ENCODE measurements at places on chromosomes 1 and 21. TPM values are rescaled to one million over a fixed set of nuclear protein-coding genes. Genes with fewer than 3 reads are reported as not detected.

Gene TLR5
- polyA plus RNA-seq = 5.4 TPM

Gene CDCP2
- polyA plus RNA-seq = 0.20 TPM

Gene MIXL1
- 0.66 TPM for polyA plus RNA-seq

Gene TINAGL1
- 24.6 TPM for polyA plus RNA-seq

Gene PADI3
- polyA plus RNA-seq = 0.80 TPM

Gene PER3
- polyA plus RNA-seq = 15.4 TPM

Gene S100A14
- polyA plus RNA-seq = 1.6 TPM

Gene RHBDL2
- polyA plus RNA-seq = 16.5 TPM

Gene SNX7
- polyA plus RNA-seq = 29.7 TPM

Gene ROR1
- polyA plus RNA-seq = 4.6 TPM

Gene KRTAP10-4
- not detected for polyA plus RNA-seq

Gene MAP10
- 1.6 TPM for polyA plus RNA-seq

Gene SPRR1A
- polyA plus RNA-seq = not detected

Gene GBP5
- polyA plus RNA-seq = 12.0 TPM

Gene USH2A
- 1.8 TPM for polyA plus RNA-seq

Gene PEAR1
- 10.5 TPM for polyA plus RNA-seq

Gene MROH9
- polyA plus RNA-seq = 2.3 TPM

Gene FBXO2
- 19.0 TPM for polyA plus RNA-seq

Gene AADACL3
- not detected for polyA plus RNA-seq

Gene KIF21B
- polyA plus RNA-seq = 32.3 TPM

Gene ALX3
- 0.49 TPM for polyA plus RNA-seq

Gene GJA8
- polyA plus RNA-seq = 13.4 TPM

Gene PLA2G5
- polyA plus RNA-seq = 17.6 TPM

Gene TRIM67
- 0.26 TPM for polyA plus RNA-seq

Gene FCRL4
- not detected for polyA plus RNA-seq

Gene SMIM1
- 92.9 TPM for polyA plus RNA-seq

Gene FCRL2
- polyA plus RNA-seq = 0.36 TPM

Gene NGF
- polyA plus RNA-seq = 3.3 TPM

Gene ADGRL4
- 17.2 TPM for polyA plus RNA-seq

Gene REG4
- polyA plus RNA-seq = 6.3 TPM

Gene FAM89A
- 5.6 TPM for polyA plus RNA-seq

Gene ZNF496
- polyA plus RNA-seq = 45.0 TPM

Gene LYSMD1
- polyA plus RNA-seq = 9.5 TPM
